Smooth muscle cell of the pulmonary artery (primary cell): ENCODE measurements at places on chromosomes 3 and 15. TPM values are rescaled to one million over a fixed set of nuclear protein-coding genes. Genes with fewer than 3 reads are reported as not detected.

The PLSCR5 gene
- total RNA-seq = not detected in 2 replicates

The CCR2 gene
- not detected in 2 replicates for total RNA-seq

The OCA2 gene
- total RNA-seq = not detected in 2 replicates

The CD200 gene
- 12.3 and 12.8 TPM in 2 replicates for total RNA-seq
